Breast epithelium (tissue), 4 donors: ENCODE measurements at places on chromosomes 3 and 15. TPM values are rescaled to one million over a fixed set of nuclear protein-coding genes. Genes with fewer than 3 reads are reported as not detected.

DNAH12 gene
- total RNA-seq, result 0.15 TPM

DNA sequence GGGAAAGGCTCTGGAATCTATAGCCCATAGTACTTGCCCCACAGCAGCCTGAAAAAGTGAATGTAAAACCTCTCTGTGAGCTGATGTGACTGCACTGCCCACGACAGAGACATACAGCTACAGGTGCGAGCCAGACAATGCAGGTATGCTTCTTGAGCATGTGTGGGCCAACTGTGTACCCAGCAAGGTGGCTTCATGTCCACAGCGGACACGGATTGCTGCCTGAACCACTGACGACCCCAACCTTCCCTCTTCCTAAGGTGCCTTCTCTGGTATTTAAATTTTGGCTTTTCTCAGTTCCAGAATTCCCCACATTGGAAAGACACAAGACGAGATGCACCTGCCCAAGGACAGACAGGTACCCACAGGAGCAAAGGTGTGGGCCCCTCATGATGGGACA lies 65.8 kb downstream of the SCN5A start:
- no peak for DNase-seq

PRTG gene
- 5.8 TPM for total RNA-seq

TM6SF1 gene
- total RNA-seq, result 6.4 TPM

FBXO40 gene
- not detected for total RNA-seq

GRCh38 chr3:124363476-124363875 lies 366.8 kb upstream of the UMPS start:
- DNase-seq, result no peak

SNTN gene
- not detected for total RNA-seq

GOLGA8T gene
- total RNA-seq, result not detected

- no peak for DNase-seq
Observed at GRCh38 chr3:62672270-62672987, 202.8 kb downstream of the CADPS start.

DNA sequence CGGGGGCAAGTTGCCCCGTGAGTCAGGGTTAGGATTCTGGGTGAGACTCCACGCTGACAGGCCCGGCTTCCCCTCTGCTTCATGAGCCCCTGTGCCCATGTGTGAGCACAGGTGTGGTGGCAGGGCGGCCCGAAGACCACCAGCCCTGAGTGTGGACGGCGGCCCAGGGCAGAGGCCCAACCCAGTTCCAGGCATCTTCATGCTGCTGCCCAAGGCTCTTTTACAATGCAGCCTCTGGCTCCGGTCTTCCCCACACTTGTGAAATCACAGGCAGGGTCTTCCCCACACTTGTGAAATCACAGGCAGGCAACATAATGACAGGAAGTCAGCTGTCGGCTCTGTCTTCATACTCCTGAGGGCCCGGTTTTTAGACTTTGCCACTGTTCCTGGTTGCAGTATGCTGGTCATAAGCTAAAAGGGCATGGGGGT lies 78.8 kb downstream of the AAGAB start:
- no peak for DNase-seq

DNA sequence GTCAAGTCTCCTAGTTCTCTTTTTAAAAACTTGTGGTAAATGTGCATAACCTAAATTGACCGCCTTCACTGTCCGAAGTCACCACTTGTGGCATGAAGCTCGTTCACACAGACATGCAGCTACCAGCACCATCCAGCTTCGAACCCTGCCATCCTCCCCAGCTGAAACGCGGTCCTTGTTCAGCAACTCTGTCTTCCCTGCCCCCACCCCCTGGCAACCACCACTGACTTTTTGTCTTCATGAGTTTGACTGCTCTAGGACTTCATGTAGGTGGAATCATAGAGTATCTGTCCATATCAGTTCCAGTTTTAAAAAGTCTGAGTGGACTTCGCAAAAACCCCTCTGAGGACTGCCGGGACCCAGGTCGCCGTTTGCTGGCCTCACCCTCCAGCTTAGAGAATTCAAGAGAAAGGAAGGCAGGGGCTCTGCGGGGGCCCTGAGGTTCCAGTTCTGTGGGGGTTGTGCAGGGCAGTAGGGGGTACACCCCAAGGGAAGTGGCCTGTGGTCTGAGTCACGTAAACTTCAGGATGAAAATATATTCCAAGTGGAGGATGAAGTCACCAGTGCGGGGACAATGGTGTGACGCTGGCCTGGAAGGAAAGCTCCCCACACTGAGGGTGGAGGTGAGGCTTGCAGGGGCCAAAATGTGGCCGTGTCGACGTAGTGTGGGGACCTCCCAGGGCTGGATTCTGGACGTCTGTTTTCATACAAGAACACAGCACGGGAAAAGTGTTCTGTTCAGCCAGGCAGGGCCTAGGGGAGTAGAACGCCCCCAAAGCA lies 67.6 kb downstream of the ABTB1 start:
- peak; percentile 45 for DNase-seq

- no peak for DNase-seq
Observed at GRCh38 chr3:15426579-15427118, 695 bp downstream of the METTL6 start.

APOD gene
- 651 TPM for total RNA-seq

CLDN16 gene
- total RNA-seq, result not detected

DNA sequence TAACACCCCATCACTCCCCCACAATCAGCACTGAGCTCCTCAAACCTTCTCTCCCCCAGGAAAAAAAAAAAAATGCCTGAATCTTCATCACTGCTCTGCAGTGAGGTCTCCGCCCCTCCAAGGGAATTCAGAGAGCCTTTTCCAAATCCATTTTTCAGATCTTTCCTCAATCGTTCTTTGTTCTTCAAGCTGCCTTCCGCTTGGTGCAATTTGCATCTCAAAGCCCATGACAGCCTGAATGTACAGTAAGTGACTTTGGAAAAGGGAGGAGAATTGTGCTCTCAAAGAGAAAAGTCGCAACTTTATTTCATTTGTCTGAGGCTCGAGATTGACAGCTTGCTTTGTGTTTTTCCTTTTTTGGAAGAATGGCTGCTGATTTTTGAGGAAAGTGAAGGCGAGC lies 75.0 kb downstream of the CORO2B start:
- DNase-seq, result no peak

IMP3 gene
- total RNA-seq, result 144 TPM

PRR20G gene
- total RNA-seq, result not detected

DNA sequence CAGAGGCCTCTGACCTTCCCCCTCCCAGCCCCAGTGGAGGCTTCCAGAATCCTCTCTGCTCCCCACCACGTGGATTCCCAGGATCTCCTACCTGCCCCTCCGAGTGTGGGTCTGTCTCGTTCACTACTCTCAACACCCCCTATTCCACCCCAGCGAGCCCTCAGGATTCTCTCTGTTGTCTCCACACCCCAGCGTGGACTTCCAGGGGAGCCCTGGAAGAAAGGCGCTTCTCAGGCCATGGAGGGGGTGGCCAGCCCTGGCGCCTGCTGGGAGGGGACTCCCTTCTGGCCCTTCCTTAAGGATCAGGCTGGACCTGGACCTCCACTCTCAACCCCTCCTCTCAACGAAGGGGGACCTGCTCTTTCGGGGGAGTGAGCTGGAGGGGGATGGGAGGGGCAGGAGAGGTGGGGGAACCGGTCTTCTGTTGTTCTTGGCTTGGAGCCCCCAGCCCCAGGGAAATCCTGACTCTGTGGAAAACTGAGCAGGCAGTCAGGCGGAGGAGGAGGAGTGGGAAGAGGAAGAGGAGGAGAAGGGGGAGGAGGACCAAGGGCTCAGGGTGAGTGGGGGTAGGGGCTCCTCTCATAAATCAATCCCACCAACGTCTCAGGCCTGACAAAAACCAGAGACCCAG lies 32.9 kb downstream of the EPHB3 start:
- DNase-seq, result no peak

ESYT3 gene
- 4.2 TPM for total RNA-seq

ZNF106 gene
- total RNA-seq, result 151 TPM
